Right lung (tissue), 10 donors: ENCODE measurements at places on chromosomes 1 and 21.

GRCh38 chr1:202207292-202207691 lies 13.7 kb downstream of the LGR6 start:
- DNase-seq: no peak

DNA sequence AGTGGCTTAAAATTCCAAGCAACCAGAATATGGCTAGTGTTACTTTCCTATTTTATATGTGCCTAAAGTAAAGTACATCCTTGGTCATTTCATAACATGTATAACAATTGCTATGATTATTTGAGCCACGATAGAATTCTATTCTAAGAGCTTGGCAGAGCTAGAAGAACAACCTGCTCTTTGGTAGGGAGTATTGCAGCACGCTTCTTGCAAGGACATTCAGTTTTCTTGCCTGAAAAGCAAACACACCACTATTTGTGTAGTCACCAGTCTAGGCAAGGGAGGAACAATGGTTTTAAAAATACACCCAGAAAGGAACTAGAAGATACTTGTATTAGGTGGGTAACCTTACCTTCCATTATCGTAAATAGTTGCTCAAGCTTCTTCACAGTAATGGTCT lies 51.5 kb downstream of the CNST start:
- DNase-seq: no peak

- DNase-seq: no peak
Observed at GRCh38 chr1:176149939-176150807, 56.9 kb downstream of the COP1 start.

- DNase-seq: no peak
Observed at GRCh38 chr1:85289848-85290335, 13.5 kb upstream of the BCL10 start.

DNA sequence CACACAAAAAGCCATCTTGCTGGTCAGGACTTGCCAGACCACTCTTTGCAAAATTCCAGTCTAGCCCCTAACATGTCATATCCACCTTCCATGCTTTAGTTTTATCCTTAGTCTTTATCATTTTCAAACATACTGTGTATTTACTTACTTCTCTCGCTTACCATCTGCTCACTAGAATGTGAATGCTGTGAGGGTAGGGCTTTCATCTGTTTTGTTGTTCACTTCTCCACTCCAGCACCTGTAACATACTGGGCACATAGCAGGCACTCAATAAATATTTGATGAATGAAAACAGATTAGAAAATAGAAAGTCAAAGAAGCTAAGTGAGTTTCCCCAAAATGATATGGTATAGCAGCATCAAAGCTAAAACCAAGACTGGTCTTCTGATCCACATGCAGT lies 79.9 kb downstream of the OLFML2B start:
- no peak for DNase-seq

- peak; percentile 87 for DNase-seq
Observed at GRCh38 chr1:19504796-19505692, 19.7 kb upstream of the CAPZB start.

DNA sequence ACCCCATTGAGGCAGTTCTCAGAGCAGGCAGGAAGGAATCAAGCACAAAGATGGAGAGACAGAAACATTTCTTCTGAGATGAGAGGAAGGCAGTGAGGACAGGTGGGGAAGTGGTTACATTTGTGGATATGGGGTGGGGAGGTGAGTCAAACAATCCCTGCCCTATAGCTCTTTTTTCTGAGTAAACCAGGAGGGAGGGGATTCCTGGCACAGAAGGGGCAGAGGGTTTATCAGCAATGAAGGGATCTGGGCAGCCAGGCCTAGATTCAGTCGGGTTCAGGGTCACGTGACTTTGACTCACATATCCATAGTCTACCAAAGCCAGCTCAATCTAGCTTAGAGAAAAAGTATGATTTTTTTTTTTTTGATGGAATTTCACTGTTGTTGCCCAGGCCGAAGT lies 15.7 kb upstream of the PHC2 start:
- no peak for DNase-seq

DNA sequence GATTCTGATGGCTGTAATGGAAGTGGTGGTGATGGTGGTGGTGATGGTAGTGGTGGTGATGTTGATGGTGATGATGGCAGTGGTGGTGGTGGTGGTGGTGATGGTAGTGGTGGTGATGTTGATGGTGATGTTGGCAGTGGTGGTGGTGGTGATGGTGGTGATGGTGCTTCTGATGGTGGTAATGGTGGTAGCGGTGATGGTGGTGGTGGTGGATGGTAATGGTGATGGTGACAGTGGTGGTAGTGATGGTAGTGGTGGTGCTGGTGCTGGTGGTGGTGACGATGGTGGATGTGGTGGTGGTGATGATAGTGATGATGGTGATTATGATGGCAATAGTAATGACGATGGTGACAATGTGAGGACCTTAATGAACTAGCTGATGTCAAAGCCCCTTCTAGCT lies 35.6 kb upstream of the LRRC3 start:
- no peak for DNase-seq
